Adrenal gland (tissue), 19 donors: ENCODE measurements at places on chromosomes 2 and 18. TPM values are rescaled to one million over a fixed set of nuclear protein-coding genes. Genes with fewer than 3 reads are reported as not detected.

GRCh38 chr18:55794288-55795052 lies 206.5 kb upstream of the TCF4 start:
- no peak overlapping the region for H3K4me3 ChIP-seq
- no peak overlapping the region for H3K27ac ChIP-seq
- no peaks in the 10 kb centered on the region for H3K4me1 ChIP-seq
- no peaks in the 10 kb centered on the region for H3K36me3 ChIP-seq
- no peak for DNase-seq

DNA sequence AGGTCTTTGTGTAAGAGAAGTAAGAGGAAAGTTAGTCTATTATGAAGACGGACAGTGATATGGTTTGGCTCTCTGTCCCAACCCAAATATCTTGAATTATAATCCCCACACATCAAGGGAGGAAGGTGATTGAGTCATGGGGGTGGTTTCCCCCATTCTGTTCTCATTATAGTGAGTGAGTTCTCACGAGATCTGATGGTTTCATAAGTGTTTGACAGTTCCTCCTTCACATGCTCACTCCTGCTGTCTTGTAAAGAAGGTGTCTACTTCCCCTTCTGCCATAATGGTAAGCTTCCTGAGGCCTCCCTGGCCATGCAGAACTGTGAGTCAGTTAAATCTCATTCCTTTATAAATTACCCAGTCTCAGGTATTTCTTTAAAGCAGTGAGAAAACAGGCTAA lies 67.6 kb downstream of the NEURL3 start:
- no peak overlapping the region for H3K4me3 ChIP-seq
- no peaks in the 10 kb centered on the region for H3K27me3 ChIP-seq
- DNase-seq: no peak
- H3K27ac ChIP-seq: no peak overlapping the region
- no peaks in the 10 kb centered on the region for H3K4me1 ChIP-seq
- no peaks in the 10 kb centered on the region for H3K36me3 ChIP-seq

DNA sequence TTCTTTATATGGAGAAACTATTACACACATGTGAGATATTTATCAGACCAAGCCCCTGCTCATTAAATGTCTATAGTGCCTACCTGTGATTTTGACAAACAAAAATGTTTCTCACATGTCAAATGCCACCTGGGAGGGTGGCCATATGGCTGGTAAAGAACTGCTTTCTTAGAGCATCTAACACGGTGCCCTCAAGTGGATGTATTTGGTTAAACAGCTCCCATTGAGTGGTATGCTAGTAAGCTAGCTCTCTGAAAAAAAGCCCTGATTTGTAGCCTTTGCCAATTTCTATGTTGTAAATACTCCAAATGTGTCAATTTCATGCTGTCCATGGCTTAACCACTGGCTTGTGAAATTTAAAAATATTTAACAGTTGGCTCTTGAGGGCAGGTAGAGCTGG lies 94.6 kb downstream of the PMAIP1 start:
- H3K27me3 ChIP-seq: peaks cover 3% of the 10 kb centered on the region
- H3K27ac ChIP-seq: no peak overlapping the region
- H3K4me1 ChIP-seq: no peaks in the 10 kb centered on the region
- no peak for DNase-seq
- no peaks in the 10 kb centered on the region for H3K36me3 ChIP-seq
- H3K4me3 ChIP-seq: no peak overlapping the region

GRCh38 chr2:236993-237539 lies 26.8 kb downstream of the SH3YL1 start:
- no peak overlapping the region for H3K4me3 ChIP-seq
- no peak for DNase-seq
- H3K4me1 ChIP-seq: peaks cover 14% of the 10 kb centered on the region
- H3K27ac ChIP-seq: no peak overlapping the region

DNA sequence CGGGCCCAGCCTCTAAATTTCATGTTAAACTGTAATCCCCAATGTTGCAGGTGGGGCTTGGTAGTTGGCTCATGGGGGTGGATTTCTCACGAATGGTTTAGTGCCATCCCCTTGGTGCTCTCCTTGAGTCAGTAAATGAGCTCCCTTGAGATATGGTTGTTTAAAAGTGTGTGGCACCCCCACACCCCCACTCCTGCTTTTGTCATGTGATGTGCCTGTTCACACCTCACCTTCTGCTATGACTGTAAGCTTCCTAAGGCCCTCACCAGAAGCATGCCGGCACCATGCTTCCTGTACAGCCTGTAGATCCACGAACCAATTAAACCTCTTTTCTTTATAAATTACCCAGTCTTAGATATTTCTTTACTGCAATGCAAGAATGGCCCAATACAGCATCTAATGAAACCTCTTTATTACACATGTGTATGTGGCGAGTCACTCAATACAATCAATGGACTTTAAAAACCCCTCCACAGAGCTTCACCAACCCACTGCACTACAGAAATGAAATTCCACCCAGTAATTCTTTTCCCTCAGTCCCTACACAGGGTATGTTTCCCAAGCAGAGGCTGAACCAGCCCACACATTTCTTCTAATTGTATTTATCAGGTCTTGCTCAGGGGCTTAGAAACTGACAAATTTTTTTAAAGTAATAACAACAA lies 47.3 kb downstream of the WDFY1 start:
- no peak for DNase-seq
- H3K27ac ChIP-seq: no peak overlapping the region
- no peaks in the 10 kb centered on the region for H3K27me3 ChIP-seq
- no peaks in the 10 kb centered on the region for H3K4me1 ChIP-seq
- H3K36me3 ChIP-seq: no peaks in the 10 kb centered on the region
- H3K4me3 ChIP-seq: no peak overlapping the region

DNA sequence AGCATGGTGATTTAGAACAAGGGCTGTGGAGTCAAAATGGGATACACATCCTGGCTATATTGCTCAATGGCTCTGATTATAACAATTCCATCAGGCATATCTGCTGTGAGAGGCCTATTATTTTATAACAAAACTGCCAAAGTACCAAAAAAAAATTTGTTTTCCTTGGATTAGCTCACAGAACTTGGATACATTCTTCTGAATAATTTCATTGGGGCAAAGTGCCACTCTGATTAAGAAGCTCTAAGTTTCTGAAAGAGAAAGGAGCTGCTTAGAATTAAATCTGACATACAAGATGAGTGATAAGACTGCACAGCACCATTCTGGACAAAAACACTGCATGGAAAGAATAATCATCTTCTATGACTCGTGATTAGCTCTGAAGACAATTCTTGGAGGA lies 85.7 kb downstream of the SMC6 start:
- no peak overlapping the region for H3K27ac ChIP-seq
- no peaks in the 10 kb centered on the region for H3K4me1 ChIP-seq
- no peak for DNase-seq
- no peaks in the 10 kb centered on the region for H3K36me3 ChIP-seq
- H3K4me3 ChIP-seq: no peak overlapping the region

GRCh38 chr2:37307500-37307899 lies 17.1 kb downstream of the PRKD3 start:
- no peak for DNase-seq
- peaks cover 15% of the 10 kb centered on the region for H3K4me1 ChIP-seq
- H3K36me3 ChIP-seq: no peaks in the 10 kb centered on the region
- no peak overlapping the region for H3K4me3 ChIP-seq
- no peak overlapping the region for H3K27ac ChIP-seq

DNA sequence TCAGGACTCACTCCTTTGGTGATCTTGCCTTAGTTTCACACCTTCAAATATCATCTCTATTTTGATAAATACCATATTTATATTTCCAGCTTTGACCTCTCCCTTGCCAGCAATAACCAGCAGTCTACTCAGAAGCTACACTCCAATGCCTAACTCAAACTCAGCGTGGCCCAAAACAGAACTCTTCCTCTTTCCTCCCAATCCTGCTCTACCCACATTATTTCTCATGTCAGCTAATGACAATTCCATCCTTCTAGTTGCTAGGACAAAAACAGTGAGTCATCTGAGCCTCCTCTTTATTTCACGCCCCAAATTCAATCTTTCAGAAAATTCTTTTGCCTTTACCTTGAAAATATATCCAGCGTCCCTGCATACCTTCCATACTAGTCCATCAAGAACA lies 23.5 kb downstream of the CYRIA start:
- no peak overlapping the region for H3K4me3 ChIP-seq
- H3K36me3 ChIP-seq: no peaks in the 10 kb centered on the region
- no peaks in the 10 kb centered on the region for H3K27me3 ChIP-seq
- DNase-seq: no peak
- H3K4me1 ChIP-seq: peaks cover 41% of the 10 kb centered on the region

GRCh38 chr2:109379507-109379906 lies 234.3 kb downstream of the SEPTIN10 start:
- no peak overlapping the region for H3K27ac ChIP-seq
- H3K36me3 ChIP-seq: no peaks in the 10 kb centered on the region
- H3K27me3 ChIP-seq: no peaks in the 10 kb centered on the region
- no peak for DNase-seq
- H3K4me3 ChIP-seq: no peak overlapping the region

- peaks cover 15% of the 10 kb centered on the region for H3K4me1 ChIP-seq
- no peaks in the 10 kb centered on the region for H3K36me3 ChIP-seq
- DNase-seq: peak; percentile 46
Measured at GRCh38 chr18:903701-904100, 970 bp upstream of the ADCYAP1 start.

- no peak overlapping the region for H3K4me3 ChIP-seq
- no peaks in the 10 kb centered on the region for H3K4me1 ChIP-seq
- H3K36me3 ChIP-seq: peaks cover 26% of the 10 kb centered on the region
- no peak for DNase-seq
- no peaks in the 10 kb centered on the region for H3K27me3 ChIP-seq
Measured at GRCh38 chr18:681985-682384, 24.5 kb downstream of the TYMS start.

DNA sequence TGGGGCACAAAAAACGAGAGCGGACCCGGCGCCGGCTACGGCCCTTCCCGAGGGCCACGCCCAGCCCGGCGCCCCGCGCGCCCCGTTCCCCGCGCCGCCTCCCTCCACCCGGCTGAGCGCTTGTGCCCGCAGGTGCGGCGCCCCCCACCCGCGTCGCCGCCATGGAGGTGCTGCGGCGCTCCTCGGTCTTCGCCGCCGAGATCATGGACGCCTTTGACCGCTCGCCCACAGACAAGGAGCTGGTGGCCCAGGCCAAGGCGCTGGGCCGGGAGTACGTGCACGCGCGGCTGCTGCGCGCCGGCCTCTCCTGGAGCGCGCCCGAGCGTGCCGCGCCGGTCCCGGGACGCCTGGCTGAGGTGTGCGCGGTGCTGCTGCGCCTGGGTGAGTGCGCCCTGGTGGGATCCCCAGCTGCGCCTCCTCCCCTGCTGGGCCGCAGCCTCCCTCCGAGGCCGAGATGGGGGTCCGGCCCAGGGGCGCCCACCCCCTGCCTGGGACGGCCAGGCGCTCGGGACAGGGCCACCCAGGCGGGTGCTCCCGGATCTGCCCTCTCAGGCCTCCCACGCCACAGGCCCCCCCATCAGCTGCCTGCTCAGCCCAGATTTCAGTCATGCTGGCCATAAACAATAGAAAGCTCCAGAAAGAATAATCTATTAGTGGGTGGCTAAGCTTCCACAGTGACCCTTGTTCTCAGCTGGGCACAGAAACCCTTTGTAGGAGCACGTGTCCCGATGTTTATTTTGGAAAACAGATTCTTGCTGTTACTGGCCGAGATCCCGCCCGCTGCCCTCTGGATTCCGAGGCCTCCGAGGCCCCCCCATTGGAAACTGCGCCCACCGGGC lies 997 bp downstream of the BOK start:
- peaks cover 12% of the 10 kb centered on the region for H3K4me1 ChIP-seq
- peak overlapping the region; percentile 57 for H3K27ac ChIP-seq
- no peak for DNase-seq
- peaks cover 4% of the 10 kb centered on the region for H3K27me3 ChIP-seq

DNA sequence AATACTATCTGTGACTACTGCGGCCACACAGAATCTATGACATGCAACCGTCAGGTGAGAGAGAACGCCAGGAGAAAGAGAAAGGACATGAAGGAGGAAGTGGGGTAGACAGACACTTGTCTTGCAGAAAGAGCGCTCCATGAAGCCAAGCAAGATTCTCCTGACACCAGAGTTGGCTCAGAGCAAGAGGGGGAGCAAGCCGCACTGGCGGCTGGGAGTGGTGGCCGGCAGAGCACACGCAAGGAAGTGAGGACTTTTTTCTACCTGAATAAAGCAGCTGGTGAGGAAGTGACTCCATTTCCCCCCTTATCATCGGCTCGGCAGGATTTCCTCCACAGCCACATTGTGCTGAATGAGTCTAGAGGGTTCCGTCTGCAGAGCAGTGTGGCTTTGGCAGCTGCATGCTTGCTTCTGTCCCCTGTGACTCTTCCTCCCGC lies 181.6 kb downstream of the BCL2 start:
- H3K27me3 ChIP-seq: no peaks in the 10 kb centered on the region
- no peak for DNase-seq
- H3K4me1 ChIP-seq: peaks cover 5% of the 10 kb centered on the region
- H3K36me3 ChIP-seq: no peaks in the 10 kb centered on the region
- H3K4me3 ChIP-seq: no peak overlapping the region

GRCh38 chr2:66034467-66034866 lies 400.5 kb upstream of the MEIS1 start:
- no peak overlapping the region for H3K4me3 ChIP-seq
- H3K27ac ChIP-seq: no peak overlapping the region
- H3K36me3 ChIP-seq: no peaks in the 10 kb centered on the region
- DNase-seq: no peak

GRCh38 chr2:219001577-219002394 lies 8.6 kb upstream of the CRYBA2 start:
- peaks cover 13% of the 10 kb centered on the region for H3K4me1 ChIP-seq
- no peak overlapping the region for H3K27ac ChIP-seq
- peak; percentile 58 for DNase-seq
- H3K4me3 ChIP-seq: no peak overlapping the region
- H3K27me3 ChIP-seq: peaks cover 45% of the 10 kb centered on the region

DNA sequence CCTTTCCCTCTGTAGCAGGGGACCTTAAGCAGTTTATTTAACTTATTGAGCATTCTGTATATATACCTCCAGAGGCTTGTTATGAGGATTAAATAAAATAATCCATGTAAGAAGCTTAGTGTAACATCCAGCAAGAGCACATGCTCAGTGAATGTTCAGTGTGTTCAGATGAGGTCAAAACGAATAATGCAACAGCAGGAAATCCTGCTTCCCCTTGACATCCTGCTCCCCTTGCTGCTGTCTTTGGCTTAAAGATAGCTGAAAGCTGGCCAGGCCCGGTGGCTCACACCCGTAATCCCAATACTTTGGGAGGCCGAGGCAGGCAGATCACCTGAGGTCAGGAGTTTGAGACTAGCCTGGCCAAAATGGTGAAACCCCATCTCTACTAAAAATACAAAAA lies 68.7 kb downstream of the COL4A4 start:
- no peaks in the 10 kb centered on the region for H3K27me3 ChIP-seq
- H3K4me3 ChIP-seq: no peak overlapping the region
- no peaks in the 10 kb centered on the region for H3K4me1 ChIP-seq
- H3K27ac ChIP-seq: no peak overlapping the region

GRCh38 chr2:171316220-171316619 lies 117.6 kb downstream of the METTL8 start:
- no peak for DNase-seq
- no peaks in the 10 kb centered on the region for H3K36me3 ChIP-seq
- H3K27me3 ChIP-seq: no peaks in the 10 kb centered on the region
- H3K27ac ChIP-seq: no peak overlapping the region
- H3K4me1 ChIP-seq: peaks cover 13% of the 10 kb centered on the region
- no peak overlapping the region for H3K4me3 ChIP-seq

- no peaks in the 10 kb centered on the region for H3K27me3 ChIP-seq
- H3K36me3 ChIP-seq: no peaks in the 10 kb centered on the region
- no peak for DNase-seq
- peaks cover 4% of the 10 kb centered on the region for H3K4me1 ChIP-seq
Measured at GRCh38 chr2:100253786-100254185, 68.5 kb downstream of the LONRF2 start.

Gene C1QL2
- total RNA-seq: not detected

Gene NEU4
- not detected for total RNA-seq

Gene POU3F3
- total RNA-seq: not detected

Gene SERPINB13
- total RNA-seq: not detected

Gene WDSUB1
- total RNA-seq: 8.0 TPM

Gene IMPACT
- total RNA-seq: 35.9 TPM

Gene TOGARAM2
- 0.61 TPM for total RNA-seq

Gene CYP1B1
- total RNA-seq: 39.8 TPM

Gene TUBA3E
- total RNA-seq: not detected

Gene NCKAP5
- total RNA-seq: 1.1 TPM
